ENCODE measurements at places on chromosomes 12 and 14.

DNA sequence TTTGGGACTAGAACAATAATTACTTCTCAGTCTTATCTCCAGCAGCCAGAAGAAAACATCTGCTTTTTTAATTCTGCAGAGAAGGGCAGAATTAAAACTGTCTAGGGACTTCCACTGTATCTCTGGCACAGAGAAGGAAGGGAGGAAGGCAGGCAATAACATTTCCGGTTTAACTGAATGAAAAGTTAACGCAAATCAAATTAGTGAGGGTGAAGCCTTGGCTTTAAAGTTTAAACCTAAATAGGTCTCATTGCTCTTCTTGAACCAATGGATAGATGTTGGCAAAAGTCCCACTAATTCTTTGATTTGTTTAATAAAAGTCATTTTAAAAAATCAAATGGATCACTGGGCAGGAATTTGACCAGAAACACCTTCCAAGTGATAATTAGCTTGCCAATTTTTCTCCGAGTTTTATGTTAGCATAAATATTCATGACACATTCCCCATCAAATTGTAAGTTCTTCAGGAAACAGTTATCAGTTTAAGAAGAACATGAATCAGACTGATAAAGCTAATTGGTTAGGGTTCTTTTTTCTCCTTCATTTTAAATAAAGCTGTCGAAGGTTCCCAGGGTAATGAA, 181.9 kb downstream of the SLC15A5 start:
- no peak for DNase-seq

GRCh38 chr14:71289536-71289935, 382.3 kb downstream of the PCNX1 start:
- DNase-seq: no peak

DNA sequence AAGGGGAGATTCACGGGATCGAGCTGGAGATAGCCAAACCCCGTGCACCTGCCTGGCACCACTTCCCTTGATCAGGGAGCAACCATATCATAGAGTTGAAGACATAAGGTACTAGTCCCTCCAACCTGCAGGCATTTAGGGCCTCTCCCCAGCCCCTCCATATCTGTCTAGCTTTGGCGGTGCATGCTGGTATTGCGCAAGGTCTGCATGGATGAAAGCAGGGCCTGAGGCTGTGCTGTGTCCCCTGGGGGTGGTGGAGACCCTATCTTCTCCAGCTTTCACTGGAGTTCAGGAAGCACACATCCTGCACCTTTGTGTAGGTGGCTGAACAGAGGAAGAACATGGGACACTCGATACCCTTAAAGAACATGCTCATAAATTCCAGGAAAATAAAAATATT, 46.9 kb downstream of the KCTD10 start:
- no peak for DNase-seq

GRCh38 chr14:64878837-64879634, 671 bp downstream of the SPTB start:
- DNase-seq: no peak

DNA sequence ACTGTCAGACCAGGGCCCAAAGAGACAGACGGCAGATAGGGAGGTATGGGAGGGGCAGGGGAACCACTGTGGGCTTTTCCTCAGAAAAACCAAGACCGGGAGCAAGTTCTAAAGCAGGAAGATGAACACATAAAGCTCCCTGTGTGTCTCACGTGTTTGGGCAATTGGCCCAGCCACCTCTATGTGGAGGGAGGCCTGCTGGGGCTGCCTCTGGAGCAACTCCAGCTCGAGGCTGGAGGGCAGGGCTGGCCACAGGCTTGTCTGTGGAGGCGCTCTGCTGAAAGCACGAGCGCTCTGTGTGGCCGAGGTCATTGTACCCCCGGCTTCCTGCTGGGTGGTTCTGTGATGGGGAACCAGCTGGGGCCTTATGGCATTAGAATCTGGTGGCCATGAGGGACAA, 36.4 kb downstream of the TRAFD1 start:
- no peak for DNase-seq

DNA sequence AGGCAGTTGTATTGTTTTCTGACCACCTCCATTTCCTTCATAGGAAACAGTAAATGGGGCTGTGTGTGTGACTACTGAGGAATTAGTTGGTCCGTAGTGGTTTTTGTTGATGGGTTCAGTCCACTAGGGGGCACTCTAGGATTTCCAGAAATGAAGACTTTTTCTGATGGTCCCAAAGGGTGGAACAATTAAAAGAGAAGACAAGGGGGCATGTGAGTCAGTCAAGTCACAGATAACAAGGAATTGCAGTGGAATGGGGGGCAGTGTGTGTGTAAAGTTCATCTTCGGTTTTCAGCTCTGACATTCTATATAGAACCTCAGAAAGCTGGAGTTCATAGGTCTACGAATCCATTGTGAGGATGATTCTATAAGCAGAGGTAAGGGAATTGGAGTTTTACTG, 186.6 kb upstream of the OR4E1 start:
- DNase-seq: peak; percentile 32

GRCh38 chr14:23115039-23115731, 3.9 kb downstream of the CEBPE start:
- no peak for DNase-seq

DNA sequence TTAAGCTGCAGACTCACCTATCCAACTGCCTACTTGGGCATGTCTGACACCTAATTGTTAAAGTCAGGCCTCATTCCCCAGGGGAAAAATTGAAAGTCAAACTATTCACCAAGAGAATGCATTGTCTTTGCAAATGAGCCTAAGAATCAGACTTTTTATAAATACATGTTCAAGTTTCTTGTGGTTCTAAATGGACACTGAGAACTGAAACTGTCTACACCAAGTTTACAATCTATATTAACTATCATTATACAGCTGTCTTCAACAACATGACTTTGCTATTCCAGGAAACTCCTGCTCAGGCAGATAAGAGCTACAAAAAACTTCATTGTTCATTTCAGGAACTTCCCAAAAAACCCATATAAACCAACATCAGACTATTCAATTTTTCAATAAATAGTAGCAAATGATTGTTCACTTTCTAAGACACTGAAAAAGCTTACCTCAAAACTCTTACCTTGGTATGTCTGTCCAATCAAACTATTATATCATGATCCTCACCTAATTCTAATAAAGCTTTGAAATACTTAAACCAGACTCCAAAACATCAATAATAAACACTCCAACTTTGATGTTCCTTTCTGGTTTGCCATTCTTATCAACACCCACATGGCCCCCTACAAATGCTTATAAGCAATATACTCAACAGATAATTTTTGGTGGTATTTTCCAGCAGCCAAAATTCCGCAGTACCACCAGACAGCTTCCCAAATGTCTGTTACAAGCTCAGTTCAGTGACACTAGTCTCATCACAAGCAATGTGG, 24.2 kb downstream of the CDK17 start:
- DNase-seq: no peak

DNA sequence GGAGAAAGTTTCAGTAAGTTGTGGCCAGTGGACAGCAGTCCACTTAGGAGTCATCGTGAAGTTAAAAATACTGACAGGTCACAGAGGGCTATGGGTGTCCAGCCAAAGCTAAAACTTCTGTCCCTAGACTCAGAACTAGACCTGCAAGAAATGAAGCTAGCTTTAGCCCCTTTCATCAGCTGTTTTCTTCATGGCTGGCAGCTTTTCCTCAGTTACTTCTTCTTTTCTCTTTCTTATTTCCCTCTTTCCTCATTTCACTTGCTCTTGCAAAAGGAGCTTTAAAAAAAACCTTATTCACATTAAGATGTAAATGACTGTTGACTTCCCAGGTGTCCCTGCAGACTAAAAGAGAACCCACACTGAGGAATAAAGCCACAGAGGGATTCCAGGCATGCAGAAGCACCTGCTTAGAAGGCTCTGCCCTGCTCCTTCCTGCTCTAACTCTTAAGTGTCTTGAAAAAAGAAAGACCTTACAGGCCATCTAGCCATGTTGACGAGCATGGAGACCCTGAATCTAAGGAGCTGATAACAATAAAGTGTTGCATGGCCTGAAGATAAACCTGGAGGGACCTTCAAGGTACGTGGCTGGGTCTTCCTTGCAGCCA, 69.7 kb upstream of the CCND2 start:
- no peak for DNase-seq

DNA sequence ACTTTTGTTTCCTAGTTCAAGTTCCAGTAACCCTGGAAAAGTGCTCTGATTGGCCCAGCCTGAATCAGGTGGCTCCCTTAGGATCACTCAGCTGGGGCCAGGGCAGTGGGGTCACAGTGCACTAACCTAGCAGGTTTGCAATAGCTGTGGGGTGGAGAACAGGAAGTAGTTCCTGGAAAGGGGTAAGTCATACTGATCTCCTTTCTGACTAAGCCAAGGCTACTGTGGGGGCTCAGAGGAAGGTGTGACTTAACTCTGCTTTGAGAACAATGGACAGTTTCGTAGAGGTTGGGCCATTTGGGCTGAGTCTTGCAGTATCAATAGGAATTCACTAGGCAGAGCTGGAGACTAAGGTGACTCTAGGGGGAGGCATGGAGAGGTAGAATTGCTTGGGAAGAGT, 89.4 kb downstream of the KIF26A start:
- no peak for DNase-seq

GRCh38 chr14:59096303-59096702, 92.2 kb upstream of the DAAM1 start:
- DNase-seq: no peak

DNA sequence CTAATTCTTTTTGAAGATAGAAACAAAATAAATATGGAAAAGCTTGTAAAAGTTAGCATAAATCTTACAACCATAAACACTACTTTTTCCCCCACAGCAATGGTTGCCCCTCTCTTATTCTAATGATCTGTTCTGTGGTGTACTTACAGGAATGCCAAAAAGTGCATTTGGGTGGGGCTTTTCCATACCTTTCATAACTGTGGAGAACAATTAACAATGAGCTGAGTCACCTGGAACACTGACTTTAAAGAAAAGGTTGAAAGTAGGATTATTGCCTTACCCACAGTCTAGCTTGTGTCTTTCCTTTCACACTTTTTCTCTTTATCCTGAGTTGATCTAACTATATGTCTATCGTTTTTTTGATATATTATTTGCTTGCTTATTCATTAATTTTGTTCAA, 86.9 kb downstream of the TPH2 start:
- no peak for DNase-seq

DNA sequence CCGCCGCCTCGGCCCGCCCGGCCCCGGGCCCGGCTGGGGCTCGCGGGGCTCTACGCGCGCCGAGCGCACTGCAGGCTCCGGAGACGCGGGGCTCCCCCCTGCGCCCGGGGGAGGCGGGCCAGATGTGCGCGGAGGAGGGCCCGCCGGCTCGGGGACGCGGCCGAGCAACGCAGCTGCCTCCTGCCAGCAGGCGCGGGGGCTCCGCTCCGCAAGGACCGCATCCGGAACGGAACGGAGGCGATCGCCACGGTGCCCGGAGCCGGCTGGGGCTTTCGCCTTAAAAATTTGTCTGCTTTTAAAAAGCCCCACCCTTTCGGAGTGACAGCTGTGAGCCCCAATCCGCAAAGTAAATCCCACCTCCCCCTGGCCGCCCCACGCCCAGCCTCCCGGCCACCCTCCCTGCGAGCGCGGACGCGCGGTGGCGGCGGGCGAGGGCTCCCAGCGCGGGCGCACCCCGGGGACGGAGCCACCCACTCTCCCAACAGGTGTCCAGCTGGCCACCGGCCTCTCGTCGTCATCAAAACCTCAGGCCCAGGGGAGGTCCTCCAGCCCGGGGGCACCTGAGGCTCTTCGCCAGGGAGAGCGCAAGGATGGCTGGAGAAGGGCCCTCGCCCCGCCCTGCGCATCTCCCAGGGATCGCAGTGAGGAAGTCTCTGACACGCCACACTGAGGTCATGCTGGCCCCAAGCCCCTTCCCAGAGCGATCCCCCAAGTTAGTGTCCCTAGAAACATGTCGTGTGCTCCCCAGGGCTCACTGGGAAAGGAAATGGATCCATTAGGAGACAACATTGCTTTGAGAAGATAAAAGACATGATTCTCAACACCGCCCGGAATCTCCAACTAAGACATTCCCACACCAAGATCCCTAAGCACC, at the start of gene TMEM132D:
TSS of gene TMEM132D (minus strand) at position 70 of the 874 bp plus-strand sequence.
- DNase-seq: peak; percentile 43

GRCh38 chr12:1993871-1994371, 10.3 kb downstream of the DCP1B start:
- DNase-seq: no peak

DNA sequence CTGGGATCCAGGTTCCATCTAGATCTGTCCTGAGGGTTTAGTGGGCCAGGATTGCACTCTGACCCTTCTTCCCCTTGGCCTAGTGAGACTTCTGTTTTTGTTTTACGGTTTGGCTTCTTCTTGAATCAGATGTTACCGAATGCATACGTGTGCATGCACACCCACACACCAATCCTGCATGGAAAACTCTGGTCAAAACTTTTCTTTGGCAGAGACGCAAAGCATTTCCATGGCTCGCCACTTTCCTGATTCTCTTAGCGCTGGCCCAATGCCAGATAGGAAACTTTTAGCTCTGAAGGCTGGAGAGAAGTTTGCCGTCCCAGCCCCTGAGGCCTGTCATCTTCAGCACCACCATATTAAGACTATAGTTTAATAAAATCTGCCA, 67.4 kb upstream of the ACTN1 start:
- no peak for DNase-seq

DNA sequence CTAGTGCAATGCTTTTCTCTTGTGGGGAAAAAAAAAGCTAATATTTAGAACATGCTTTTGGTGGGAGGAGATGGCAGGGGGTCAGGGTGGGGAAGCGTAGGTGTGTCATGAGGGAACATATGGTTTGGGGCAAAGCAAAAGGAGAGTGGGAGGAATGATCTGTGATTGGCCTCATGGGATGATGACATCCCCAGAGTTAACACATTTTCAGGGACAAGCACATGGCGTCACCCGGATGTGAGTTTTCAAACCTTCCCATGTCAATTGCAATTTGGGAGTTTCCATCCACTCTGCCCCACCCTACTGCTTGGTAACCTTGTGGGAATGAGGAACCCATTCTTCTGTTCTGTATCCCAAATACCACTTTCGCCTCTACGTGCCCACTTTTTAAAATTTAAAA, 164.2 kb downstream of the SSPN start:
- DNase-seq: no peak

DNA sequence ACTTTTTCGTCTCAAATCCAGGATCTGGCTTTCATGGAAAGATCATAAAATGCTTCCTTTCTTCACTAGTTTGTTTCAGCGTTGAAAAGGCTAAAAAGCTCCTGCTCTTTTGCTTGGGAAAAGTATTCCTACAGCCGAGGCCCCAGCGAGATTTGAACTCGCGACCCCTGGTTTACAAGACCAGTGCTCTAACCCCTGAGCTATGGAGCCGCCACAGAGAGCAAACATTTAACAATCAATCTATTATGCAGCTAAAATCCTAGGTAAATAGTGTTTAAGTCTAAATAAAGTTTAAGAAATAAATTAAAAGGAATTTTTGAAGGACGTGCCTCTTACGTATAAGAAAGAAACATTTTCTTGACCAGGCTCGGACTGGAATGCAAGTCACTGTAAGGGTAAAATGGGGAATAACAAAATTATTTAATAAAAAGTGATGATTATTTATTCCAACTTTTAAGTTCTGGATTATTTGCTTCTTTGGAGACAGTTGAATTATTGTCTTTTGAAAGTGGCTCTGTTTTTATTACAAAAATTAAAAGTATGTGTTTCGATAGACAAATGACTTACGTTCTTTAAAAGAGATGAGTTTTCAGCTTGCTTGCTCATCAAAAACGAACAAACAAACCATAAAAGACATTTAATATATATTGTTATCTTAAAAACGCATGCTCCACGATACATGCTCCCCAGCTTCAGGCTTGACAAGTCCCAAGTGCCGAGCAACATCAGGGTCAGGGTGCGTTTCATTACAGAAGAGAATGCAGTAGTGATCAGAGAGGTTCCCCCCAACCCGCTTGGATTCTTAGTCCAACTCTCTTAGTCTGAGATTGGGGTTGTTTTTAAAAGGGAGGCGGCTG, 10.2 kb downstream of the OR6S1 start:
- DNase-seq: peak; percentile 55

Measured in testis (tissue), 5 donors.